ENCODE measurements at places on chromosomes 6 and 20. TPM values are rescaled to one million over a fixed set of nuclear protein-coding genes. Genes with fewer than 3 reads are reported as not detected.

HLA-F gene
- 6.6 TPM for total RNA-seq

RIMS4 gene
- 5.7 TPM for total RNA-seq

ZNF334 gene
- 8.5 TPM for total RNA-seq

CCN6 gene
- total RNA-seq, result 0.09 TPM

MAS1 gene
- 0.09 TPM for total RNA-seq

COL19A1 gene
- total RNA-seq, result 4.8 TPM

SAPCD1 gene
- total RNA-seq, result 2.7 TPM

RNF217 gene
- 43.3 TPM for total RNA-seq

THBS2 gene
- total RNA-seq, result 119 TPM

ECT2L gene
- 0.09 TPM for total RNA-seq

CST2 gene
- not detected for total RNA-seq

BPIFA1 gene
- total RNA-seq, result not detected

IYD gene
- not detected for total RNA-seq

DNA sequence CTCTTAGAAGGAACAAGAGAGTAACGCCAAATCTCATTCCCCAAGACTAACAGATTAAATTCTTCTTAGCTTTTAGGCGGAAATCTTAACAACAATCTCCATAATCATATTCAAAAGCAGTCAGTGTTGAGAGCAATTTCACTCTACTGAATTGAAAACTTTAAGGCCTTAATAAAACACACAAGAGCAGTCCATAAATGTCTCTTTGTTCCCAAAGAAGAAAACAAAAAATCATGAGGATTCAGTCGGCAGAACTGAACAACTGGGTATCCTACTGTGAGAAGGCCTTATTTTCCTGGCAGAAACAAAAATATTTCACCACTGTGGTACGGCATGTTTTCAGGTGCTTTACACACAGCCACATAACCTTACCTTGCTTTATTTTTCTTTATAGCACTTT lies 14.4 kb downstream of the ABHD12 start:
- no peak for DNase-seq
- H3K36me3 ChIP-seq, result no peaks in the 10 kb centered on the region
- H3K4me3 ChIP-seq, result no peak overlapping the region
- H3K27ac ChIP-seq, result no peak overlapping the region
- no peaks in the 10 kb centered on the region for H3K4me1 ChIP-seq

DNA sequence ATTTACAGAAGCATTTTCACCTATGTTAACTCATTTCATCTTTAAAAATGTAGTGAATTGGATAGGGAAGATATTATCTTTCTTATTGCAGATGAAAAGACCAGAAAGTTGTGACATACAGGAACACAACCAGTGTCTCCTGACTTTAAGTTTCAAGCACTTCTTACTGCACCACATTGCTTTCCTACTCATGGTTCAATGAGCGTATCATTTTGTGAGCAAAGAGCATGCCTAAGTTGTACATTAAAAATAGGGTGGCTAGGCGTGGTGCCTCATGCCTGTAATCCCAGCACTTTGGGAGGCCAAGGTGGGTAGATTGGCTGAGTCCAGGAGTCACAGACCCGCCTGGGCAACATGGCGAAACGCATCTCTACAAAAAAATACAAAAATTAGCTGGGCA lies 21.2 kb upstream of the RNGTT start:
- no peak overlapping the region for H3K4me3 ChIP-seq
- no peak overlapping the region for H3K27ac ChIP-seq
- H3K4me1 ChIP-seq, result no peaks in the 10 kb centered on the region
- H3K27me3 ChIP-seq, result no peaks in the 10 kb centered on the region
- no peaks in the 10 kb centered on the region for H3K36me3 ChIP-seq
- no peak for DNase-seq

DNA sequence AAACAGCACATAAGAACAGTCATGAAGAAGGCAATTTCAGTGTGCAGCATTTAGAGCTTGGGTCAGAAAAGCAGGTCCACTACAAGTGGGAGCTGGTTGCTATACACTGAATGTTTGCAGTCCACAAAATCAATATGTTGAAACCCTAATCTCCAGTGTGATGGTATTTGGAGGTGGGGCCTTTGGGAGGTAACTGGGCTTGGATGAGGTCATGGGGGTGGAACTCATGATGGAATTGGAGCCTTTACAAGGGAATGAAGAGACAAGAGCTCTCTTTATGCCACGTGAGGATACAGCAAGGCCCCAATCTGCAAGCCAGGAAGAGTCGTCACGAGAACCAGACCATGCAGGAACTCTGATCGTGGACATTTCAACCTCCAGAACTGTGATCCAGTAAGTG lies 216.7 kb upstream of the SLC35B3 start:
- H3K4me3 ChIP-seq, result no peak overlapping the region
- H3K36me3 ChIP-seq, result no peaks in the 10 kb centered on the region
- no peaks in the 10 kb centered on the region for H3K4me1 ChIP-seq
- H3K27ac ChIP-seq, result no peak overlapping the region
- H3K27me3 ChIP-seq, result no peaks in the 10 kb centered on the region

GRCh38 chr20:64036346-64037198 lies 590 bp downstream of the C20orf204 start:
- no peak overlapping the region for H3K27ac ChIP-seq
- peaks cover 37% of the 10 kb centered on the region for H3K4me1 ChIP-seq
- DNase-seq, result peak; percentile 16
- no peak overlapping the region for H3K4me3 ChIP-seq
- peaks cover 34% of the 10 kb centered on the region for H3K36me3 ChIP-seq

DNA sequence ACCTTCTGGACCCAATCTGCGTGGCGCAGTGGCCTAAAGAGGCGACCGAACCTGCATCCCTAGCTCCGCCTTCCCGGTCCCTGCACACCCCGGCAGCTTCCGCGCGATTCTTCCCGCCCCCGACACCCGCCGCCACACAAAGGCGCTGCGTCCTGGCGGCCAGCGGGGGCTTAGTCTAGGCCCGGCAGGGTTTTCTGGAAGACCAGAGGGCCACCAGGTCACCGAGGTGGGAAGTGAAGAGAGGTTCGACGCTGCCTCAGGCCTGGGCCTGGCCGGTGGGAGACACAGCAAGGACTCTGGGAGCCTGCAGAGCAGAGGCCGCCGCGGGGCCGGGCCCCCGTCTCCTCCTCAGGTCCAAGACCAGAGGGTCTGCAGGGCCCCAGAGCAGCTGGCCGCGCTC lies 154.9 kb downstream of the OR2B2 start:
- peak overlapping the region; percentile 51 for H3K27ac ChIP-seq
- peaks cover 5% of the 10 kb centered on the region for H3K4me1 ChIP-seq
- peak overlapping the region; percentile 59 for H3K4me3 ChIP-seq
- peaks cover 10% of the 10 kb centered on the region for H3K27me3 ChIP-seq

GRCh38 chr6:22737331-22737730 lies 168.0 kb downstream of the HDGFL1 start:
- no peak overlapping the region for H3K27ac ChIP-seq
- H3K4me1 ChIP-seq, result peaks cover 6% of the 10 kb centered on the region
- DNase-seq, result peak; percentile 61
- H3K27me3 ChIP-seq, result no peaks in the 10 kb centered on the region

GRCh38 chr6:166512567-166512966 lies 73.9 kb downstream of the RAMACL start:
- DNase-seq, result no peak
- H3K4me1 ChIP-seq, result no peaks in the 10 kb centered on the region
- no peak overlapping the region for H3K27ac ChIP-seq

- H3K27ac ChIP-seq, result no peak overlapping the region
- H3K36me3 ChIP-seq, result no peaks in the 10 kb centered on the region
- DNase-seq, result no peak
- H3K4me3 ChIP-seq, result no peak overlapping the region
These were observed 92.0 kb downstream of the RNASET2 start for GRCh38 chr6:166864333-166864732.

GRCh38 chr6:152124429-152125074 lies 317.1 kb downstream of the ESR1 start:
- H3K4me3 ChIP-seq, result no peak overlapping the region
- H3K4me1 ChIP-seq, result peaks cover 2% of the 10 kb centered on the region
- DNase-seq, result peak; percentile 56

GRCh38 chr6:96942676-96943075 lies 18.1 kb downstream of the KLHL32 start:
- no peak overlapping the region for H3K27ac ChIP-seq
- H3K4me3 ChIP-seq, result no peak overlapping the region
- no peak for DNase-seq
- no peaks in the 10 kb centered on the region for H3K36me3 ChIP-seq

DNA sequence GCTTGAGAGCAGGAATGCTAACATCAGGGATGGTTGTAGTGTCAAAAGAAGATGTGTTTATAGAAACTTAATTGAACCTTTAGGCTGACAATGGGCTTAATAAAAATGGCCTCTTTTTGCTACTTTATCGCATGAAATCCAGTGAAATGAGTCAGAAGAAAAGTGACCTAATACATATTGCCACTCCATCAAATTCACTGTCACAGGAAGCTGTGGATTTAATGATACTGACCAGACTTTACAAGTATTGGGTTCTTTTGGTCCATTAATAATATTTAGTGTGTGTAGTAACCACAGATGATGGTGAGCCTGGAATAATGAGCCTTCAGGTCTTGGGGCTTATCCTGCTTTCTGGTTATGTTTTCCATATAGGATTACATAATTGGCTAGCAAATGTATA lies 231.8 kb upstream of the GMDS start:
- DNase-seq, result no peak
- H3K4me3 ChIP-seq, result no peak overlapping the region
- H3K27ac ChIP-seq, result no peak overlapping the region
- H3K27me3 ChIP-seq, result no peaks in the 10 kb centered on the region
- H3K36me3 ChIP-seq, result no peaks in the 10 kb centered on the region
- peaks cover 21% of the 10 kb centered on the region for H3K4me1 ChIP-seq

- peak; percentile 11 for DNase-seq
- H3K27me3 ChIP-seq, result peaks cover 8% of the 10 kb centered on the region
- H3K27ac ChIP-seq, result peak overlapping the region; percentile 74
- peaks cover 6% of the 10 kb centered on the region for H3K4me1 ChIP-seq
These were observed 878 bp downstream of the HLA-C start for GRCh38 chr6:31270788-31271640.

DNA sequence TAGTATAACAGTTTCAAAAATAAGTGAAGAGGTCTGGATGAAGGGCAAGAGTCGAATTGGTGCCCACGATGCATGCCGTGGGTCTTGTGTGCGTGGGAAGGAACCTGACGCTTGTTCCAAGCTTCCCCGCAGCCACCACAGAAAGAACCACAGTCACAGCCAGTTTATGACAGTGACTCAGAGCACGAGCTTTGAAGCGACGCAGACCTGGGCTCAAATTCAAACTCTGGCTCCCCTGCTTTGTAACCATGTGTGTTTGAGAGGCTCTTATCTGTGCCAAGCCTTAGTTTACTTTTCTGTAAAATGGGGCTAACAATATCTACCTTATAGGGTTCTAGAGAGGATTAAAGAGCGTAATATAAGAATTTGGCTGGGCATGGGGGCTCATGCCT lies 65.5 kb downstream of the SYNJ2 start:
- no peaks in the 10 kb centered on the region for H3K27me3 ChIP-seq
- H3K27ac ChIP-seq, result no peak overlapping the region
- no peak for DNase-seq
- peaks cover 38% of the 10 kb centered on the region for H3K4me1 ChIP-seq
- no peak overlapping the region for H3K4me3 ChIP-seq

GRCh38 chr6:110322151-110322873 lies 35.8 kb downstream of the METTL24 start:
- H3K36me3 ChIP-seq, result no peaks in the 10 kb centered on the region
- H3K27me3 ChIP-seq, result no peaks in the 10 kb centered on the region
- no peak overlapping the region for H3K4me3 ChIP-seq
- H3K27ac ChIP-seq, result no peak overlapping the region
- no peak for DNase-seq
- no peaks in the 10 kb centered on the region for H3K4me1 ChIP-seq

GRCh38 chr20:63457737-63458136 lies 14.7 kb downstream of the KCNQ2 start:
- DNase-seq, result no peak
- peaks cover 27% of the 10 kb centered on the region for H3K4me1 ChIP-seq
- H3K27ac ChIP-seq, result no peak overlapping the region

DNA sequence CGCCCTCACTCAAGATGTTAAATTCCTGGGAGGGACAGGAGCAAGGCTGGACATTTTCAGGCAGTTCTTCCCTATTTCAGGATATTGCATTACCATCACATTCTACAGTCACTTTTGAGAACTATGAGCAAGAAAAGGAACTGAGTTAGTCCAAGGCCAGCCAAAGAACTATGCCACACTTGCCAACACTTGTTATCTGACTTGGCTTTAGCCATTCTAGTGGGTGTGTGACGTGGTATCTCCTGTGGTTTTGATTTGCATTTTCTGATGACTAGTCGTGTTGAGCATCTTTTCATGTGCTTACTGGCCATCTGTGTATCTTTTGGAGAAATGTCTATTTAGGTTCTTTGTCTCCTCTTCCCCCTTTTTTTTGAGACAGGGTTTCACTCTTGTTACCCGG lies 12.0 kb downstream of the XRN2 start:
- DNase-seq, result no peak
- no peaks in the 10 kb centered on the region for H3K4me1 ChIP-seq
- no peaks in the 10 kb centered on the region for H3K27me3 ChIP-seq
- no peak overlapping the region for H3K27ac ChIP-seq
- H3K36me3 ChIP-seq, result no peaks in the 10 kb centered on the region
- H3K4me3 ChIP-seq, result no peak overlapping the region

GRCh38 chr6:127845242-127845641 lies 55.6 kb downstream of the THEMIS start:
- no peaks in the 10 kb centered on the region for H3K27me3 ChIP-seq
- no peaks in the 10 kb centered on the region for H3K4me1 ChIP-seq
- DNase-seq, result no peak
- H3K4me3 ChIP-seq, result no peak overlapping the region

DNA sequence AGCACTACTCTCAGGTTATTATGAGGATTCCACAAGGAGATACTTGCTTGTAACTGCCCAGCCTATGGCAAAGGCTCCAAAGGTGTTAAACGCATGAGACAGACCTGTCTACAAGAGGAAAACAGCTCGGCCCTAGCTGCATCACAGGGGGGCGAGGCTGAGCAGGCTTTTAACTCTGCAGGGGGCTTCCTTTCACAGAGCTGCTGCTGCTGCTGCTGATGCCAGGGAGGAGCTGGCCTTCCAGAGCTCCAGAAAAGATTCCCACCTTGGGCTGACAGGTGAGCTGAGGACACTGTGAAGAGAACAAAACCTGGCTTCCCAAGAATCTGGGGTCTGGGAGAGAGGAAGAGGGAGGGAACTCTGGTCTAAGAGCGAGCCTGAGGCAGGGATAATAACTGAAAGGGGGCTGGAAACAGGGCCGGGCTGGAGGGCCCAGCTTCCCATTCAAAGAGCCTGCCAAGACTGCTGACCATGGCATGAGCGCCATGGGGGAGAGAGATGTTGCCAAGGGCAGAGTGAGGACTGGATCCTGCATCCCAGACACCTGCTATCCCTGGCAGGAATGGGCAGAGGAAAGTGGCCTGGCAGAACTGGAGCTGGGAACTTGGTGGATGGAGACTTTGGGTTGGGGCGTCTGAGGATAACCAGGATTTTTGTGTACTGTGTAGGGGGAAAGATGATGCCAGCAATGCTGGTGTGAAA lies 211.1 kb upstream of the LRFN2 start:
- H3K4me3 ChIP-seq, result no peak overlapping the region
- H3K27me3 ChIP-seq, result no peaks in the 10 kb centered on the region
- no peak for DNase-seq
- no peaks in the 10 kb centered on the region for H3K36me3 ChIP-seq
- no peak overlapping the region for H3K27ac ChIP-seq
- H3K4me1 ChIP-seq, result peaks cover 11% of the 10 kb centered on the region

Data from muscle of leg (tissue), 16 donors.